IgD-negative memory B cell (primary cell): ENCODE measurements at places on chromosomes 1 and 21. TPM values are rescaled to one million over a fixed set of nuclear protein-coding genes. Genes with fewer than 3 reads are reported as not detected.

The FNDC5 gene
- polyA plus RNA-seq: not detected

The CCDC181 gene
- not detected for polyA plus RNA-seq

The CATSPERE gene
- 0.23 TPM for polyA plus RNA-seq

The TRIM67 gene
- not detected for polyA plus RNA-seq

The GRIK1 gene
- not detected for polyA plus RNA-seq

The KCNE2 gene
- polyA plus RNA-seq: not detected

The OR2L3 gene
- polyA plus RNA-seq: not detected

The PADI1 gene
- polyA plus RNA-seq: not detected
